ENCODE measurements at places on chromosomes 1 and 21.
A peak's percentile ranks its signal among the peaks of the same experiment; 100 is the strongest.

DNA sequence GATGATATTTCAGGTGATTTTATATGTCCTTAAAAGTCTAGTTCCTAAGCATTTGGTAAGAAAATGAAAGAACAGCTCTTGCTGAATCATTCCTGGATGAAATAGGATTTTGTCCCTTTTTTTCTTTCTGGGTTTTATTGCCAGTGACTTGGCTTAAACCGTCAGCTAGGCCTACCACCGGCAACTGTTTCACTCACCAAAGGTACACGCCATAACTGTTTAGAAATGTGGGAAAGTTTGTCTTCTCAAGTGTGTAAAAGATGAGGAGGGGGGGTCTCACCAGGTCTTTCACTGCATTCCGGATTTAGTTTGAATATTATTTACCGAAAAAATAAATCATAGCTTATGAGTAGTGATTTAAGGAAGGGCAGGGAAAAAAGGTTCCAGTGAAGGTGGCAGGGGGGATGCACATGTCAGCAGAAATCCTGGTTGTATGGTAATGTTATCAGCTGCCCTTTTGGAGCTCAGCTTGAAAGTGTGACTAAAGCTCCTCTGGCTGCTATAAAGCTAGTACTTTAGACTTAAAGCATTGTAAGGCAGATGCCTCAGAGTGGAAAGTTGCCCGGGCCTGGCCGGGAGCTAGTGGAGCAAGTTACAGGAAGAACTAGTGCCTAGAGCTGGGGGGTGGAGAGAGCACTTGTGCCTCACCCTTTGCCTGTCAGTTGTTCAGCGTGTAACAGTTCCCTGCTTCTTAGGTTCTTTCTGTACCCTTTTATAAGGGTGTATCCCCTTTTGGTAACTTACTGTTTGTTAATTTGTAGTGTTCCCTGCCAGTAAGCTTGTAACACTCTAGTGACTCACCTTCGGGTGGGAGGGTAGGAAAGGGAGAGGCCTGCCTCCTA is 3.1 kb downstream of the ATP1A1 start:
- DNase-seq, result peak; percentile 22

GRCh38 chr1:156356875-156357534 is 12.0 kb upstream of the RHBG start:
- DNase-seq, result peak; percentile 90

- no peak for DNase-seq
These were observed 92.3 kb downstream of the DMRTB1 start for GRCh38 chr1:53551428-53551995.

DNA sequence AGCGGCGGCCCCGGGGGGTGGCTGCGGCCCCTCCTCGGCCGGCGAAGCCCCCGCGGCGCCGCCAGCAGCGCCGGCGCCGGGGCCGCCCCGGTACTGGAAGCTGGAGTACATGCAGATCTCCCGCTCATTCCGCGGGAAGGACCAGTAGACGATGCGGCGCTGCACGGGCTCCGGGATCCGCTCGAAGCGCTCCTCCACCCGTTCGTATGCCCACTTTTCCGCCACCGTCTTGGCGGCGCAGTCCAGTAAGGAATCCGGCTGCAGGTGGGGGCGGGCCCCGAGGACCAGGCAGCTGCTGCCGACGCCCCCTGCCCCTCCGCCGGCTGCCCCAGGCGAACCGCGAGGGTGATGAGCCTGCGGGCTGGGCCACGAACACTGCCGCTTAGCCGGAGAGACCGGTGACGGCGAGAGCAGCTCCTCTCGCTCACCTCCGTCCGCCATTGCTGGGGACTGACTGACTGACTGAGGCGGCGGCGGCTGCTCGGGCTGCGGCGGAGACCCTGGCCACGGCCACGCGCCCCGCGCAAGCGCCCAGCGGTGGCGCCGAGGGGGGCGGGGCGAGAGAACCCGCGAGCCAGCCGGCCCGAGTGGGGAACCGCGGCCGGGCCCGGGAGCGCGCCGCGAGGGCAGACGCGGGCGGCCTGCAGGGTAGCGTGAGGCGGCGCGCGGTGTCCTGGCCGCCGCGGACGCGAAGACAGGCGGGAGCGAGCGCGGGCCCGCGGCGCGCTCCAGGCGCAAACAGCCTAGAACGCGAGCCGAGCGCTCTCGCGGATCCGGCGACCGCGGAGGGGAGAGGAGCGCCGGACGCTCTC is at the start of gene ZSWIM5:
Gene ZSWIM5 (minus strand): TSS at position 696 of the 812 bp plus-strand sequence. CDS start 255 bp downstream, at position 441.
- peak; percentile 72 for DNase-seq

DNA sequence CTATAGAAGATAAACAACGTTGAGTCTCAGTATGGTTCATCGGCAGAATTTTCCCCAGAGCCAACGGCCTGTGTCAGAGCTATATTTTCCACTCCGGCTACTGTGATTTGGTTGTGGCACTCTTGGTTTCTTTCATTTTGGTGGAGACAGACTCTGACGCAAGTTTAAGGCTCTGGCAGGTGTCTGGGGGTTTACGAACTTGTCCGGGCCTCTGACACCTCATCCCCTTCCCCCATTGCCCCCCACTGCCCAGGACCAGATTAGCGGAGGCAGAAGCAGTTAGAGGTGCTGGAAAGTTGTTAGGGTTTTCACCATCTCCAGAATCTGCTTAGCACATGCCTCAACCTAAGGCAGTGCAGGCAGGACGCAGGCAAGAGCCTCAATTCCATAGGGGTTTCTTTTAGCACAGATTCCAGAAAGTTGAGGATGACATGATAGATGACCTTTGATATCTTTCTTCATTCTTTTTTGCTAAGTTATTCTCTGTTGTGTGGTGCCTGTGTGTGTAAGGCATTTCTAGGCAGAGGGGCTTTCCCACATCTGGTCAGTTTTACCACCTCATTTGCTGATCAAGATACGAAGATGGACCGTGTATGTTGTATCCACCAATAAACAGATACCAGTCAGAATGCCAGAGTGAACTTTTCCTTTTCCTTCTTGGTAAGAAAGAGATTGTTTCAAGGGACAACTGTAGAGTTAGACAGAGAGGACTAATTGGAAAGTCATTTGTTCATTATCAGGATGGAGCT is 18.4 kb upstream of the IL10 start:
- no peak for DNase-seq

- no peak for DNase-seq
These were observed 11.6 kb upstream of the CD34 start for GRCh38 chr1:207922554-207922953.

- no peak for DNase-seq
These were observed 202.0 kb downstream of the AJAP1 start for GRCh38 chr1:4856396-4856795.

DNA sequence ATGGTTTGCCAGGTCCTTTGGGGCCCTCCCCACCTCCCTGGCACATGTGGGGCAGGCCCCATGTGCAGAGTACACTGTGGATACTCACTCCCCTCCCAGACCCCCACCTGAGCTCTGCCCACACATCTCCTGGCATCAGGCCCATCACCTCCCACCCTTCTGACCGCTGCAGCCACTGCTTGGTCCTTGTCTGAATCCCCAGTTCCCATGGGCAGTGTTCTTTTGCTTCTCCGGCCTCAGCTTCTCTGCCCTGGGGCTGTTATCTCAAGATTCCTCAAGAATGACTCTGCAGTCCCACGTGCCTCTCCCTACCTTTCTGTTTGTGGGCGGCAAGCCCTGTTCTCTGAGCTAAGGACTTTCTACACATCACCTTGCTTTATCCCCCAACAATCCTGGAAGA is 187.7 kb upstream of the EDN2 start:
- no peak for DNase-seq

- no peak for DNase-seq
These were observed 49.5 kb downstream of the LUZP1 start for GRCh38 chr1:23118957-23119792.

DNA sequence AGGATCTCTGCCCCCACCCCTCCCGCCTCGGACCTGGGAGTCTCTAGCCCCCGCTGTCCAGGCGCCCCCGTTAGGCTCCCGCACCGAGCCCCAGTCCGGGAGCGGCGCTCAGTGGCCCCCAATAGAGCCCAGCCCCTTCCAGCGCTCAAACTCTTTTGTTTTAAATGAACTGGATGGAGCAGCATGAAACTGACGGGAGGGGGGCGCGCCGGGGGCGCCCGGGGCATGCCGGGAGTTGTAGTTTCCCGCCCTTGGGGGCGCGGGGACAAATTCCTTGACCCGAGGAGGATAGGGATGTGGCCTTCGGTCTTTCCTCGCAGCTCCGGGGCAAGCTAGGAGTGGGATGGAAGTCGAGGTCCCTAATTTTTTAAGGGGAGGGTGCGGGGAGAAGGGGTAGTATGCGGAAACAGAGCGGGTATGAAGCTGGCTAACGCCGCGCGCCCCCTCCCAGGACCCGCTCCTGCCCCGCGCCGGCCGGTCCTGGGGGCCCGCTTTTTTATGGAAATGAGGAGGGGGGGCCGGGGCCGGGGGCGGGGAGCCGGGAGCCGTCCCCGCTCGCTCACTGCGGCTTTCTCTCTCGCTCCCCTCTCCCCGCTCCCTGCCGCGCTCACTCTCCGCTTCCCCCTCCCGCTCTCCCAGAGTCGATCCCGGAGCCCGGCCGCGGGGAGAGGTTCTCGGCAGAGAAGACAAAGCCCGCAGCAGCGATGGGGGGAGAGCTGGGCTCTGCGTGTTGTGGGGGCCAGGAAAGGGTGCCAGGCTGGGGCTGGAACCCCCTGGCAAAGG is at the start of gene MEX3A:
Gene MEX3A (minus strand): TSS at position 157 of the 783 bp plus-strand sequence. CDS start 467 bp downstream, outside the sequence.
- peak; percentile 98 for DNase-seq

DNA sequence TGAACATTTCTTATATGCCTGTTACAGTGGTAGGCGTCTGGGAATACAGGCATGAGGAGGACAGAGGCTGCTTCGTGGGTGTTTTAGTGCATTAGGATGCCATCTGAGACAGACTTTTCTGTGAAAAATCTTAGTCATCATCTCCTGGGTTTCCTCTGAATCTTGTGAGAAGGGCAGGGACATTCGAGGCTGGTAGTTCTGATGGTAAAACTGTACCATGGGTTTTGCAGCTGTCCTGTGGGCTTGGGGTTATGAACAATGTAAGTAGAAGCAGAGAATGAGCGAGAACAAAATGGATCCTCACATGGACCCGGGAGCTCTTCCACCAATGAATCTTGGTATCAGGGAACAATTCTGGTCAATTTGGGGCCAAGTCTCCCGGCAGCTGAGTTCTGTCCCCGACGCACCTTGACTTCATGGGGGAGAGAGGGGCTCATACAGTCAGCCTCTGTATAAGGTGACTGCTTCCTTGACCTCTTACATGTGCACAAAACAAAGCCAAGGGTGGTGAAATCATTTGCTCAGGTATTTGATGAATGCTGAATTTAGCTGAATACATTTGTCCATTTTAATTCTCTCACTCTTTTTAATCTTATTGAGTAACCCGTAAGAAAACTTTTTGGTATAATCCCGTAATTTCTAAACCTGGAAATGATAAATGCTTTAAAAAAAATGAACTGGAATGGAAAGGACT is 63.6 kb upstream of the ERRFI1 start:
- DNase-seq, result no peak

- no peak for DNase-seq
These were observed 167.3 kb upstream of the COA6 start for GRCh38 chr1:234205966-234206365.

DNA sequence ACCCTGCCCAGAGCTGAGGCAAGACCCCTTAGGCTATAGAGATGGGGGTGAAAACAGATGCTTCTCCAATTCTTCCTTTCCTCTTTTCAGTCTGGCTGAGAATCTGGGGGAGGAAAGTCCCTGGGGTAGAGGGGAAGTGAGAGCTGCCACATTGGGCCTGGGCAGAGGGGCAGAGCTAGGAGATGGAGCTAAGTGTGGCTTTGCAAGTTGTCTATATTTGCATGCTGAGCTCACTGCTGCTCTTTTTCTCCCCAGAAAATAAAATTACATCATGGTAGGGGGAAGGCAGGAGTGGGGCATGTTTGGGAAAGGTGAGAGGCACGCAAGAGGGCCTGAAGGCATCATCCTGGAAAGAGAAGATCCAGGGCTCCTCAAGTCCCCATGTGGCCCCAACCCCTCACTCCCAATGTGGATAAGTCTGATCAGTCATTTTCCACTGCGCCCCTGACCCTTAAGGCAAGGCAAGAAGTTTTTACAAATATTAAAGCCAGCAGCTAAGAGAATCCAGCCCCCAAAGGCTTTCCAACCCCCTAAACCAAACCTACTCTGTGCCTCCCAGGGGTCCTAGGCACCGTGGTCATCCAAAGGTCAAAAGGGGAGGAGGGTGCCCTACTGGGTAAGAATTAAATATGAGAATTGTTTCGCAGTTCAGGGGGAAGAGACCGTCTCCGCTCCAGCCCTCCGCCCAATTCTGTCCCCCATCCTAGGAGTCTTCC is 500 bp upstream of the PEA15 start:
- no peak for DNase-seq

DNA sequence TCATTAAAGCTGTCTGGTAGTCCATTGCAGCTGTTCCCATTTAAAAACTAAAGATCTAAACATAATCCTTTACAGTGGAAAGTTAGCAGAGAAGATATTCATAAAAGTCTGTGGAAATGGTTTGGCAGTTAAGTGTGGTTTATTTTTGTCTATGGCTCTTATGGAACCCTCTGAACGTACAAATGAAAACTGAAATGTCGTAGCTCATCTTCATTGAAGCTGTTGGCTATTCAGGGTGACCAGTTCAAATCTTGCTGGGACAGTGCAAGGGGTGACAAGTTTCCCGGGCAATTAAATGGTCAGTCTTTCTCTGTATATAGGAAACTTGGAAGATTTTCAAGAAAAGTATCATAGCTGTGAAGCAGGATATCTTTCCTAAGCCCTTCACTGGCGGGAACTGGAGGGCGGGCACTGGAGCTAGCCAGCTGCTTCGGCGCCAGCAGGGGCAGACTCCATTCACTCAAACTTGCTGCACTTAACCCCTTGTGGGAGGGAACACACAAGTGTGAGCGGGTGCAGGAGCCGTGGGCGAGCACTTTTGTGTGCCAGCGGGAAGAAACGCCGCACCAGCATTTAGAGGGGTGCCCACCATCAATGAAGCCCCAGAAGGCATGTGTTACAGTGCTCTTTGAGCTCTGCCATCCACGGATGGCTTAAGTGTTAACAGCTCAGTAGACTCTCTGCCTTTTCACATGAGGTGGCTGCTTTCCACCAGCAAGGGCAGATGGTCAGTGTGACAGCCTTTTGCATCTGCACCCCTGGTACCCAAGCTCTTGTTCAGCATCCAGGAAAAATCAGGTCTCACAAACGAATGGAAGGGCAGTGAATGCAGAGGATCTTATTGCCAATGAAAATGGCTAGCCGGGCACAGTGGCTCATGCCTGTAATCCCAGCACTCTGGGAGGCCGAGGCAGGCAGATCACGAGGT is 232.1 kb upstream of the KAZN start:
- DNase-seq, result no peak

GRCh38 chr1:181044449-181044966 is 10.7 kb downstream of the MR1 start:
- DNase-seq, result peak; percentile 51

DNA sequence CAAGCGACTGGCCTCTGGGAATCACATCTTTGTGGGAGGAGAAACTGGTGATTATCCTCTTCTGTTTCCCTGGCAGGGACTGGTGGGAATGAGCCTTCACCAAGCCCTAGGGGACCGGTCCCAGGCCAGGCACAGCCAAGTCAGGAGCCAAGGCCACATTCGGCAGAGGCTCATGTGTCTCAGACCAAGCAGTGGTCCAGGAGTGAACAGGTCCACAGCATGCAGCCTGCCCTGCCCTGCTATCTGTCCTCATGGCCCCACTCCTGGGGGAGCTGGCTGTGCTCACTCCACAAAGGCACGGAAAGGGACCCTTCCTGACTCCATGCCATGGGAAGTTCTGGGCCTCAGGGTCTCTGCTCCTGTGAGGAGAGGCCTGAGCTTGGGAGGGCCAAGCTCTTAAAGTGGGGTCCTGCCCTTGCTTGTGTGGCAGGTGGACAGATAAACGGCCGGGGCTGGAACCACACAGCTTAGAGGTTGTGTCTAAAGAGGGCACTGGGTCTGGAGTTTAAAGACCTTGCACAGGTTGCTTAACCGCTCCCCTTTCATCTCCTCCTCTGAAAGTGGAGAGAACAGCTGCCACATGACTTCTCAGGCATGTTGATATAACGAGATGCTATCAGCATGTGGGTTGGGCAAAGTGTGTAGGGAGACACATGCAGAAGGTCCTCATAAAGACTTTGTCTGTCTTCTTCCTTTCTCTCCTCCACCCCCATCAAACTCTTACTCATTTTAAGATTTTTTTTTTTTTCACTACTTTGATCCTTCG is 57.5 kb downstream of the CASQ2 start:
- peak; percentile 35 for DNase-seq
